ENCODE measurements at places on chromosomes 5 and 9. TPM values are rescaled to one million over a fixed set of nuclear protein-coding genes. Genes with fewer than 3 reads are reported as not detected.

MYMK gene
- not detected for polyA plus RNA-seq

CYSRT1 gene
- 0.58 TPM for polyA plus RNA-seq

PDCD1LG2 gene
- 61.9 TPM for polyA plus RNA-seq

RMI1 gene
- polyA plus RNA-seq = 0.76 TPM

SPINK4 gene
- polyA plus RNA-seq = not detected

SMC2 gene
- polyA plus RNA-seq = 4.5 TPM

PDE6A gene
- not detected for polyA plus RNA-seq

FBLL1 gene
- polyA plus RNA-seq = 0.61 TPM

WWC1 gene
- 1.4 TPM for polyA plus RNA-seq

HRCT1 gene
- 0.47 TPM for polyA plus RNA-seq

CTSV gene
- polyA plus RNA-seq = 0.32 TPM

PTBP3 gene
- 44.4 TPM for polyA plus RNA-seq

SPEF2 gene
- polyA plus RNA-seq = 5.8 TPM

FCN1 gene
- polyA plus RNA-seq = not detected

IFNA2 gene
- polyA plus RNA-seq = not detected

KIF24 gene
- polyA plus RNA-seq = 1.6 TPM

NR3C1 gene
- polyA plus RNA-seq = 33.7 TPM

PCDHAC1 gene
- 0.02 TPM for polyA plus RNA-seq

ARID3C gene
- polyA plus RNA-seq = not detected

ANKRA2 gene
- polyA plus RNA-seq = 14.8 TPM

DTWD2 gene
- polyA plus RNA-seq = 3.3 TPM

CDH9 gene
- polyA plus RNA-seq = not detected

FOXD4L4 gene
- not detected for polyA plus RNA-seq

PCDHB2 gene
- polyA plus RNA-seq = 0.42 TPM

SURF2 gene
- 9.0 TPM for polyA plus RNA-seq

IRX1 gene
- 0.15 TPM for polyA plus RNA-seq

SLC27A6 gene
- 0.10 TPM for polyA plus RNA-seq

FAM193B gene
- polyA plus RNA-seq = 23.1 TPM

OR2S2 gene
- polyA plus RNA-seq = 0.53 TPM

CYLC2 gene
- polyA plus RNA-seq = not detected

NMUR2 gene
- not detected for polyA plus RNA-seq

PRKAA1 gene
- 59.8 TPM for polyA plus RNA-seq

ATP10B gene
- polyA plus RNA-seq = not detected

SPATA31E1 gene
- not detected for polyA plus RNA-seq

SLC36A2 gene
- polyA plus RNA-seq = not detected

IL13 gene
- polyA plus RNA-seq = not detected

Measured in BJ (cell line).